Activated CD4-positive, alpha-beta T cell treated with anti-CD3 and anti-CD28 coated beads for 1 hour (primary cell): ENCODE measurements at places on chromosomes 11 and 22.

DNA sequence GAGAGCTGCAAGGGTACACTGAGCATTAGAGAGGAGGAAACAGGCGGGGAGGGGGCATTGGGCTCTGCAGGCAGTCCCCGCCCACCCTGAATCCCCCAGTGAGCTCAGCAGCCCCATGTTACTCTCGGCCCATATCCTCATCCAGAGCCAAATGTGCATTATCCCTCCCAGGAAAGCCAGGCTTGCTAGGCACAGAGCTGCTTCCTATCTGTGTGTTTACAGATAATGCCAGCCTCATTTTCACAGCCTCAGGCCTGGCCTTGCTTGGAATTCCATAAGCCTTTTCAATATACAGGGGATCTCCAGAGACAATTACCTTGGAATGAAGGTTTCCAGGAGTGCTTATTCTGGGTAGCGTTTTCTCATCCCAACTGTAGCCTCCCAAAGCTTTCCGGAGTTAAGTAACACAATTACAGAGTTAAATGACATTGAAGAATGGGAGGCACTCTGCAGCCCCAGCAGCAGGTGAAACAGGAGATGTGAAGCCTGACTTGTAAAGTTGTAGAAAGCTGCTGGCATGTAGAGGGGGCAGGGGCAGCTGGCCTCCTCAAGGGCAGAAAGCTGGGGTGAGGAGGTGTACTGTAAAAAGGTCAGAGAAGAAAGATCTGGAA lies 91.5 kb upstream of the TBCEL start:
- no peak for DNase-seq

- DNase-seq = no peak
These were observed 5.5 kb downstream of the MRPL49 start for GRCh38 chr11:65127473-65128181.

DNA sequence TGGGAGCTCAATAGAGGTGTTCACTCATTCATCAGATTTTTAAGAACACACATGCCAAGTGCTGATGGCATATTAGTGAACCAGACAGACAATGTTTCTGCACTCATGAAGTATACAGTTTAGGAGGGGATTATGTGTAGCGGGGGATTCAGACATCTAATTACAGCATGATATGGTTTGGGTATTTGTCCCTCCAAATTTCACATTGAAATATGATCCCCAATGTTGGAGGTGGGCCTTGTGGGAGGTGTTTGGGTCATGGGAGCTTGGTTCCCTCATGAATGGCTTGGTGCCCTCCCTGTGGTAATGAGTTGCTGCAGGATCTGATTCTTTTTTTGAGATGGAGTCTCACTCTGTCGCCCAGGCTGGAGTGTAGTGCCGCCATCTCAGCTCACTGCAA lies 8.9 kb upstream of the RAB3IL1 start:
- DNase-seq = no peak

- DNase-seq = no peak
These were observed 123.5 kb downstream of the SNX19 start for GRCh38 chr11:130792772-130793171.

- no peak for DNase-seq
These were observed 627 bp downstream of the ASCL2 start for GRCh38 chr11:2269601-2270321.

- DNase-seq = no peak
These were observed 4.1 kb upstream of the CABP7 start for GRCh38 chr22:29715705-29716104.

GRCh38 chr11:47986219-47986618 lies 5.9 kb downstream of the PTPRJ start:
- DNase-seq = no peak
